Amniotic epithelial cell (primary cell): ENCODE measurements at places on chromosomes 5 and 9.
A peak's percentile ranks its signal among the peaks of the same experiment; 100 is the strongest.

DNA sequence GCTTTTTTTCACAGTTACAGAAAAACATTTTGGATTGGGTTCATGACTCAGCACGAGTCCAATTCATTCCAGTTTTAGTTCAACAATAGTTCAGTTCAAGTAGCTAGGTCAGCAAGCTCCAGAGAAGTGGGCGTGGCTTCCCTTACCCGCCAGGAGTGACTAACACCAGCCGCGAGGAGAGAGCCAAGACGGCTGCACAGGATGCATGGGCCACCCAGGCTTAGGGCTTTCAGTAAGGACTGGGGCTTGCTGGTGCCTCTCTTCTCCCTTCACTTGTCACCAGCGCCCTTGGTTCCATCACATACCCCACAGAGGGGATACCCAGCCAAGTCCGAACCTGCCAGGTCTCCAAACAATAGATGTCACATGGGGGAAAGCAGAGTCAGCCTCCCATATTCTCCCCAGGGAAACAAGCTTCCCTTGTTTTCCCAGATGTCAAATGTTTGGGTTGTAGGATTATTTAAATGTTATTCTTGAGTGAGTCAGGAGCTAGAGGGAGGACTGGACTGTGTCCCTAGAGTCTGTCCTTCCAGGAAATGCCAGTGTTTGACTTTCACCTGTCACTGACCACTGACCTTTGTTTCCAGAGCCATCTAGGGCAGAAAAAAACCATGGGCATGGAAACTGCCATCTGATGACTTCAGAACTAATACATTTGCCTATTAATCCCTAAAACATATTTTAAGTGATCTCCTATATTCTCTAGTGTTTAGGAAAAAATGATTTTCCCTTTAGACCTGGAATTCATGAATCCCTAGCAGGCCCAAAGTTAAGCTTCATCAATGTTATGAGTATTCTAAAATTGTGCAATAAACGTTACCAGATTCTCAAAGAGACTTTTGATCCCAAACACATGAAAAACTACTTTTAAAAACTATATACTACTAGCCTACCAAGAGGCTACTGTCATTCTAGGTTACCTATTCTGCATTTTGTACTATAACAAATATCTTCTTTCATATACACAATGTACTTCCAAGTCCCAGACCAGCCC is 51.9 kb downstream of the NIPAL4 start:
- peak; percentile 95 for DNase-seq

DNA sequence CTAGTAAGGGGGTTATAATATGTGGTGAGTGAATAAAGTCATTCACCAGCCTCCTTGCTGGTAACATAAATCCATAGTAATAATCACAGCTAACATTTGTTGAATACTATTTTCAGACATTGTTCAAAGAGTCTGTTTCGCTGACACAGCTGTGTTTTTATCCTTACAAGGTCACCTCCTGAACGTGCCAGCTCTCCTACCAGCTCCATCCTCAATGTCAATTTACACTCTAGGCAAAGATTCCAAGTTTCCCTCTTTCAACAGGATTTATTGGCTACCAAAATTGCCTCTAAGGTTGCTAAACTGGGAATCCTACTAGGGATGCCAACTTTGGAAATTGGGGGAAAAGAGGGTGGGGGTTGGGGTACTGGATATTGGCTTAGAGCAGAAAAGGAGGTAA is 30.7 kb upstream of the SMC5 start:
- no peak for DNase-seq

- no peak for DNase-seq
Measured at GRCh38 chr9:23803216-23803615, 22.8 kb downstream of the ELAVL2 start.

- DNase-seq, result no peak
Measured at GRCh38 chr5:13524936-13525335, 419.6 kb downstream of the DNAH5 start.

DNA sequence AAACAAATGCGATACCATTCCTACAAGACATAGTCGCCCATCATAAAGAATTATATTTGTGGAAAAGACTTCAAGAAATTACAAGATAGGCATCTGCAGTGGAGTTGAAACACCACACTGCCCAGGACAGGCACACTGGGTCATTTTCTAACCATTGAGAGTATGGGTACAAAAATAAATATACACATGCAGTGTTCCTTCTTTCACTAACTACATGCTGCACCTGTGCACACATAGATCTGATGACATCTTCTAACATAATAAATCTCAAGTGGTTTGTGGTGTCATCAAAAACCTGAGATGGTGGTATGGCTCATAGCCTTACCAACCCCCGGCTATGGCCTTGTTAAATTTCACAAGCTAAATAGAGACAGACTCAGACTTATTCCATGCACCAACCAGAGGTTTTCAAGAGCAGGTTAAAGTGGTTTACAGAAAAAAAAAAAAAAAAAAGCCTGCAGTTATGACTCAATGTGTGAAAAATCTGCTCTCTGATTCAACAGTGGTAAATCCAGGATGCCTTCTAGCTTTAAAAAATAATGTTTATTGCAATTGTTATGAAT is 12.4 kb upstream of the NFIB start:
- DNase-seq, result peak; percentile 79

DNA sequence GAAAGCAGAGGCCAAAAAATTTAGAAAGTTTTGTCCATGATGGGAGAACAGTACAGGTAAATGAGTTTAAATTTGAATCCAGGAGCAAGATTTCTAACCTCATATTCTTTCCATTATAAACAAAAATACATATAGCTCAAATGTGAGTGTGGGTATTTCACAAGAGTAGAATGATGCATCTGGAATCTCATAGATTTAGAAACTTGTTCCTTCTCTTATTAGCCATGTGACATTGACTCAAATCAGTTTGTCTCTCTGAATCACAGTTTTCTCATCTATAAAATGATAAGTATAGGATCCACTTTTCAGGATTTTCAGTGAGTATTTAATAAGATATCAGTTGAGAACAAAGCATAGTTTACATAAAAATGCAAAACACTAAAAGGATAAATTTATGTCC is 436.3 kb upstream of the PAPPA start:
- peak; percentile 49 for DNase-seq

DNA sequence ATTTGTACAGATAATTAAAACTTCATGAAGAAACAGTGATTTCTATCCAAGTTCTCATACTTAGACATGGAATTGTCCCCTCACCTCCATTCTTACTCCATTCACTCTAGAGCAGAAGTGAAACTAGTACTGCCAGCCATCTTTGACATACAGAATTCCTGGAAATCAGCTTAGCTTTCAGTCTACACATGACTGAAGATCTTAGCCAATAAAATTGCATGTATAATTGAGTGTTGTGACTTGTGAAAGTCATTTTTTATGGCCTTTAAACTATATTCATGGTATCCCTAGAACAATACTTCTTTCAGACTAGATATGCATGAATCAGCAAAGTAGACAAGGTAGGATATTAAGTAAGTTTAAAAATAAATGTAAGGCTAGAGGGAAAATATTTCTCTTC is 705.2 kb upstream of the ZNF608 start:
- no peak for DNase-seq

DNA sequence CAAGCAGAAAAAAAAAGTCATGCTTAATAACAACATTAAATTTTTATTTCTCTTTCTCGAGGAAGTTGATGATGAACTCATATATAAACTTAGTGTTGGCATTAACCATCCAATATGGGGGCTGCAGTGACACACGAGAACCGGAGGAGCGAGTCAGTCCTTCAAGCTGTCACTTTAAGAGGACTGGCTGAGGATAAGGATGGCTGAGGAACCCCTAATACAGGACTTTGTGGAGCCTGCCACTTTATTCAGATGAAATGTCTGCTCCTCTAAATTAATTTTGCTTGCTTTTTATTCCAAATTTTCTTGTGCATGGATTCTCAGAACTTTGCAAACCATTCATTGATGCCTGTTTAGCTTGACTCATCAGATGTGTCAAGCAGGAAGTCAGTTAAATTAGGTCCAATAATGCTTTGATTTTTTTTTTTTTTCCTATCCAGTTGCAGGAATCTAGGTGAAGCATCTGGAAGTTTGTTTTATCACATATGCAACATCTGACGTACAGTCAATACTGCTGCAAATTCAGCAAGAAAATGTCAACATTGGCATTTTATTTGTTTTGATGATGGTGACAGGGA is 144.2 kb upstream of the COL5A1 start:
- no peak for DNase-seq

GRCh38 chr5:171986772-171987171 is 19.7 kb downstream of the FBXW11 start:
- DNase-seq, result no peak

DNA sequence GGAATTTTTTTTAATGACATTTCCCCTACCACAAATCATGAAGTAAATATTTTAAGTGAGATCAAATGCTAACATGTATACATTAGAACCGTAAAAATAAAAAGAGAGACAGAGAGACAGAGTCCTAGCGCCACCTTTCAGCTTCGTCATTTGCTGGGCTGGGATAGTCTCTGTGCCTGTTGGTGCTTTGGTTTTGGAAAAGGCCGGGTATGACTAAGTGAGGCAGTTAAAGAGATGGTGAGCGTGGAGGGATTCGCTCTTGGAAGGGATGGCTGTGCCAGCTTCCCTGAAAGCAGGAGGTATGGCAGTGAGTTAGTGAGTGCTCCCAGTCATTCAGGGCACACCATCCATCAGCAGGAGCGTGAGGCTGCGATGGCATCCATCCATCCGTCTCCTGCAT is 729.6 kb upstream of the WWC1 start:
- DNase-seq, result no peak

DNA sequence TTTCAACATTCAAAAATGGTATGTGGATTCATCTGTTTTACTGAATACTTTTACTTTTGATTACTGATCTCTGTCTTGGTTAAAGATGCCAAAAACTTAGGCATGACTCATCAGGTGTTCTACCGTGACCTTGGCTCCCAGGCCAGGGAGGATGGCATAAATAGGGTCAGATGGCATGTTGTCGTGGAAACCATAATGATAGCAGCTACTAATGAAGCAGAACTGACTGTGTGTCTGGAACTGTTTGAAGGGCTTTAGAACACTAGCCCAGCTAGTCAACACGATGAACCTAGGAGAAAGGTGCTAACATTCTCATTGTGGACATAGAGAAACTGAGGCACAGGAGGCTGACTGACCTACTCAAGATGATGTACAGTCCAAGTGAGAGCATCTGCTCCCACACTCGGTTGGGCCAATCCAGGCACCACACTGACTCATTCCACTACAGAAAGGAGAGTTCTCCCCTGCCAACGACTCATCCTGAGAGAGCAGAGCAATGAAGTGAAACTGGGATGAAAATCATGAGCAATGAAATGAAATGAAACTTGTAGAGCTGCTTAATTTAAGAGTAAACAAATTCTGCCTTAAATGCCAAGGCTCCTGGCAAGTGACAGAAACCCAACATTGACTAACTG is 116.0 kb downstream of the TENT4A start:
- DNase-seq, result no peak
